ENCODE measurements at places on chromosomes 16 and 17. TPM values are rescaled to one million over a fixed set of nuclear protein-coding genes. Genes with fewer than 3 reads are reported as not detected.
A peak's percentile ranks its signal among the peaks of the same experiment; 100 is the strongest.

Gene HBA1
- total RNA-seq, result 3.5 TPM

Gene FTO
- total RNA-seq, result 29.3 TPM

Gene CHCT1
- total RNA-seq, result not detected

Gene NEUROD2
- not detected for total RNA-seq

Gene CES1
- 8.4 TPM for total RNA-seq

Gene SSTR5
- not detected for total RNA-seq

- DNase-seq, result no peak
Measured at GRCh38 chr17:82052638-82053059, 951 bp downstream of the GPS1 start.

DNA sequence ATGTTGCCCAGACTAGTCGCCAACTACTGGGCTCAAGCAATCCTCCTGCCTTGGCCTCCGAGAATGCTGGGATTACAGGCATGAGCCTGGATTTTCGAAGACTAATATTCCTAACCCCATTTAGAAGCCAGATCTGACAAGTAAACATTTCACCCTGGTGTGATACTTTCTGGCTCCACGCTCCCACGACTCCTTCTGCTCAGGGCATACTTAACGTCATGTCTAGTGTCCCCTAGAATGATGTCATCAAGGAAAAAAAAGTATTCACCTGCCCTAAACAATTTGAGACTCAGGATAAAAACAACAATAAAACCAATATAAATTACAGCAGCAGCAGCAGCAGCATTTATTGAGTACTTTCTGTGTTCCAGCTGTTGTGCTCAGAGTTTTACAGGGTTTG is 13.2 kb downstream of the ITGB3 start:
- no peak for DNase-seq

DNA sequence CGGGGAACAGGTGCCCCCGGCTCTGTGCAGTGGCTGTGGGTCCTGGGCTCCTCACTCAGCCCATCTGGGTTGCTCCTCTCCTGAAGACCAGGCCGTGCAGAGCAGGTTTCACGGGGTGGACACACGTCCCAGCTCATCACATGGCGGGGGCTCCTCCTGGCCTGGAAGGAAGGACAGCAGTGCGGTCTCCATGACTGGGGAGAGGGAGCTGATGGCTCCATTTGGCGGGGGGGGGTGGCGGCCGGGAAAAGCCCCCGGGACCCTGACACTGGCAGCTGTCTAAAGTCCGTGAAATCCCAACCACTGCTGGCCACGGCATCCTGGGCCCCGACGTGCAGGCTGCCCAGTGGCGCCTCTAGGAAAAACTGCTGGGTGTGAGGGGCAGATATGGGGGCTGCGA is 19.0 kb downstream of the SOX8 start:
- no peak for DNase-seq

DNA sequence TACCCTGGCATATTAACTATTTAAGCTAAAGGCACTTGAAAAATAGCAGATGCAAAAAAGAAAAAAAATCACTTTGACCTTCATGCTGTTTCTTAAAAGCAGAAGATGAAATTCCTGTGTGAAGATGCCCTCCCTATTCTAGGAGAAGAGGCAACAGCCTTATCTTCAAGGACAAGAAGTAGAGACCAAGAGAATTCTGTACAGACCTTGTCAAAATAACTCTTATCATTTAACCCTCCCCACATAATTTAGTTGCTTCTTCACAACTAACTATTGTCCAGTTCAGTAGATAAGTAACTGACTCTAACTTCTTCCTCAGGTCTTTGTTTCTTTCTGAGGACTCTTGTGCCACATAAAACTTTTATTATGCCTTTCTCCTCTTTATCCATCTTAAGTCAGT is 72.0 kb upstream of the MARCHF10 start:
- DNase-seq, result no peak

- no peak for DNase-seq
Measured at GRCh38 chr17:50920041-50920410, 53.9 kb upstream of the TOB1 start.

GRCh38 chr16:87421003-87421912 is 29.1 kb downstream of the MAP1LC3B start:
- no peak for DNase-seq

GRCh38 chr16:4370570-4371356 is 885 bp upstream of the VASN start:
- DNase-seq, result no peak

- no peak for DNase-seq
Measured at GRCh38 chr16:11484691-11485258, 101.9 kb downstream of the LITAF start.

DNA sequence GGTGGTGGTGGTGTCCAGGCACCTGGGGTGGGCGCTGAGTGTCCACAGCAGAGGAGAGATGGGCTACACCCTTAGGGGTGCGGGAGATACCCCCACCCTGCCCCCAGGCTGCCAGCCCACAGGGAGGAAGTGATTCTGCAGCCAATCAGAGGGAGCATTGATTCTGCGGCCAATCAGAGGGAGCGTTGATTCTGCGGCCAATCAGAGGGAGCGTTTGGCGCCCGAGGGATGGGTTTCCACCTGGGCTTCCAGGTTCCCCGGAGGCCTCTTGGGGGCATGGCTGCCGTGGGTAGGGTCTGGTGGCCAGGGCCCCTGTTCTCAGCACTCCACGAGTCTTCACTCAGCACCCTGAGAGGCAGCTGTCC is 28.2 kb upstream of the ACSF3 start:
- no peak for DNase-seq

- DNase-seq, result peak; percentile 62
Measured at GRCh38 chr16:11742093-11742535, 543 bp downstream of the TXNDC11 start.

DNA sequence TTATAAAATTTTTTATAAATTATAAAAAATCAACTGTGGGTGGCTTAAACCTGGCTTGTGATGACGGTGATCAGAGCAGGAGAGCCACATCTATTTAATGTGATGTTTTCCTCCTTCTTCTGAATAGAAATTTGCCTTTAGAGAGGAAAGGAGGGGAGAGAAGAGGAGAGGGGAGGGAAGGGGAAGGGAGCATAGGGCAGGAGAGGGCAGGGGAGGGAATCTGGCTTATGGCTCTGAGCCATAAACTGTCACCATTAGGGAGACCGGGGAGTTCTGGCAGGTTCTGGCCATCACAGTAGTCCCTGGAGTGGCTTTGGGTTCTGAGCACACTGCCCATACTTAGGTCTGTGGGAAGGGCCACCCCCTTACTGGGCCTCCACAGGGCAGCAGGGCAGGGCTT is 167.8 kb downstream of the ENGASE start:
- DNase-seq, result no peak

DNA sequence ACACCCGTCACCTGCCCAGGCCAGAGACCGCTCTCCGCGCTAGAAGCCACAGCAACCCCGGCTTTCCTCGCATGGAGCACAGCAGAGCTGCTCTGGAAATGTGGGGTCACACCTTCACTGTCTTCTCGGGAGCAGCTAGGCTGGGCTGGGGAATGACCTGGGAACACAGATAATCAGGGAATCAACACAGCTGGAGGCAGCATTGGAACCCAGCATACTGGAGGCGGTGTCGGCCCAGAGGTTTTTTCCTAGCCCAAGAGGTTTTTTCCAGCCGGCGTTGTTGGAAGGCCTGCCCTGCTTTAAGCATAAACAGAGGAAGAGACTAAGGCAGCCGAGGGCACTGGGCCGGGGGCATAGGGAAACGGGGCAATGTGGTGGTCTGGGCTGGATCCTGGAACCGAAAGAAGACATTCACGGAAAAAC is 791 bp upstream of the PLD6 start:
- DNase-seq, result no peak

- no peak for DNase-seq
Measured at GRCh38 chr17:49634485-49634860, 43.4 kb downstream of the SPOP start.

GRCh38 chr17:76278952-76279741 is 14.0 kb downstream of the UBALD2 start:
- DNase-seq, result peak; percentile 90

DNA sequence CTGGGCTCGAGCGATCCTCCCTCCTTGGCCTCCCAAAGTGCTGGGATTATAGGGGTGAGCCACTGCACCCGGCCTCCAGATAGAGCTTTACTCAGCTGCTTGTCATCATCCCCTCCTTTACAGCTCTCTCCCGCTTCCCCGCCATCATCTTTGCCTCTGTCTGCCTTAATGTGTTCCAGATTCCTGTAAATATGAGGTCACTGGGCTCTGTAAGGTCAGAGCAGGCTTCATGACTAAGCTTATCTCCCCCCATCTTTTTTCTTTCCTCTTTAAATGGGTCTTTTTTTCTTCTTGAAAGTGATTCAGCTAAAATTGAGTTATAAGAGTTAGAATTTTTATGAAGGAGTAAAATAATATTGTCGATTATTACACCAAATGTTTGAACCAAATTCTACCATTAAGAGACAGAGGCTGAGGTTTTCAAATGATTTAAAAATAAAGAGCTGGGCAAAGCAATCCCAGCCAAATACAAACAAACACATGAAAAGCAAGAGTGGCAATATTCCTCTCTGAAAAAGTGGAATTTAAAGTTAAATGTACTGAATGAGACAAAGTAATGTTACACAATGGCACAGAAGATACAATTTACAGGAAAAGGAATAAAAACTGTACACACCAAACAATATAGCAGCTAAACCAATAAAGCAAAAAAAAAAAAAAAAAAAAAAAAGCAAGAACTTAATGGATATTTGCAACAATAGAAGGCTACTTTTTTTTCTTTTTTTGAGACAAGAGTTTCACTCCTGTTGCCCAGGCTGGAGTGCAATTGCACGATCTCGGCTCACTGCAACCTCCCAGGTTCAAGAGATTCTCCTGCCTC is 62.1 kb downstream of the CRISPLD2 start:
- DNase-seq, result no peak

DNA sequence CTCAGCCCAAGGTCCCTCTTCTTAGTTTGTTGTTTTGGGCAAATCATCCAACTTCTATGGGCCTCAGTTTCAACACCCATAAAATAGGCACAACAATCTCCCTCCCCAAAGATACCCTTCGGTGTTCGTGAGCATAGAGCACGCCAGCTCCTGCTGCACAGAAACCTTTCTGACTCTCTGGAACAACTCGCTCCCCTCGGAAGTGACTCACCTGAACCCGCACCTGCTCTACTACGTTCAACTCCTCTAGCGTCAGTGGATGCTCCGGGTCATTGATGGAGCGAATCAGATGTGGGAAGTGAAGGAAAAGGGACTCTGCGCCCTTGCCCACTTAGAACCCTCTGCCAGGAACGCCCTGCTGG is 445 bp downstream of the CIAO2B start:
- DNase-seq, result no peak

- no peak for DNase-seq
Measured at GRCh38 chr17:53093391-53093790, 729.3 kb upstream of the KIF2B start.

DNA sequence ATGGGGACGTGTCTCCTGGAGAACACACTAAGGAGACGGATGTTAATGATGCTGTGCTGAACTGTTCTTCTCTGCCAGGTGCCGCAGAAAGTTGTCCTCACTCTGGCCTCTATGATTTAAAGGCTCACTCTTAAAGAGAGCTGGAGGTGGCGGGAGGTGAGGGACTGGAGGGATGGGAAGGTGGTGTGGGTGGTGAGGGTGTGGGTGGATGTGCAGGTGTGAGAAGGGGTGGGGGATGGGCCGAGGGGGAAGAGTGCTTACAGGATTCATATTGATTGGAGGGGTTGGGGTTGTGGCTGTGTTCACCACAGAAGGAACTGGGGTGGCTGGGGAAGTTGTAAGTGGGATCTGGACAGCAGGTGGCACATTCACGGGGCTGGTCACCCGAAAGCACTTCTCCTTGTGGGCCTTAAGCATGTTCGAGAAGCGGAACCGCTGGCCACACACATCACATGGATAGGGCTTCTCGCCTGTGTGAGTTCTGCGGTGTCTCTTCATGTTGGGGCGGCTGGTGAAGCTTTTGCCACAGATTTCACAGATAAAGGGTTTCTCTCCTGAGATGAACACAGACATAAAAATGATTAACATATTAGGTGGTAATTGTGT is 63.6 kb downstream of the ZNF652 start:
- DNase-seq, result no peak
